ENCODE measurements at places on chromosomes 12 and 14.

GRCh38 chr14:101074196-101075024, 170.9 kb upstream of the RTL1 start:
- DNase-seq, result no peak

DNA sequence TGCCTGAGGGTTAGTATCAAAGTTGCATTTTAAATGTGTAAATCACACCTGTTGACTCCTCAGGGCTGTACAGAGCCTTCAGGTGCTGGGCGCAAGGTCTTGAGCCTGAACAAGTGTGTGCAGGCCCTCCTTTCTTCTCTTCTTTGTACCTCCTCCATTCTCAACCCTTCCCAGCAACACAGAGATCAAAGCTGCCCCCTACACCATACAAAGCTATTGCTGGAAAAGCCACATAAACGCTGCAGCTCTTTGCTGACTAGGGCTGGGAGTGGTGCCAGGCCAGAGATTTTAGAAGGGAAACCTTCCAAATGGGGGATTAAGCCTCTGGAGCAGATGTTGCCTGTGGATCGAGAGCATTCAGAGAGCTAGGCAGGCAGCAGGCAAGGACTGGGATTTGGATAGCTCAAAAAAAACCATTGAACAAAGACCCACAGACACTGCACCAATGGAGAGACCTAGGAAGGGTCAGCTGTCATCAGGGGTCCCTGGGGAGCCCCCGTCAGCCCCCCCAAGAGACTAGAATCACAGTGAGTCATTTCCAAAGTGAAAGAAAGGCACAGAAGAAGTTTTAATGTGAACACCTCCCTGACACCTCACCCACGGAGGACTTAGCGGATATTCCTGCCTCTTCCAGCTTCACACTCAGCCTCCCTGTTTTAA, 18.2 kb upstream of the SUSD6 start:
- DNase-seq, result no peak

DNA sequence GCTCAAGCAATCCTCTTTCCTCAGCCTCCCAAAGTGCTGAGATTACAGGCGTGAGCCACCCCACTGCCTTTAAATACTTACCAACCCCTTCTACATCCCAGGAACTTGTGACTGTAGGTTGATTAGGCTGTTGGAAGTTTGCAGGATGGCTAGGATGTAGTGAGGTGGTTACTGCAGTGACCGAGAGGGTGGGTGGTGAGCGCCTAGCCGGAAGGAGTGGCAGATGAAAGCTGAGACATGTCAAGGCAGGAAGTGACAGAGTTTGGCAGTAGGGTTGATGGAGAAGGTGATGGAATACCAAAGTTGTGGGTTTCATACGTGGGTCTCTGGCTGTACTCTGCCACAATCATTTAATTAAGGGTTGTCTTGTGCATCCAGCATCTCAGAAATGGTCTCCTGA, 13.5 kb downstream of the B4GALNT3 start:
- DNase-seq, result no peak

GRCh38 chr14:44108601-44109000, 398.5 kb downstream of the FSCB start:
- DNase-seq, result no peak

GRCh38 chr14:69424149-69424923, 25.8 kb downstream of the SLC39A9 start:
- no peak for DNase-seq

- no peak for DNase-seq
These were observed 104.0 kb upstream of the FUT8 start for GRCh38 chr14:65308536-65308935.

DNA sequence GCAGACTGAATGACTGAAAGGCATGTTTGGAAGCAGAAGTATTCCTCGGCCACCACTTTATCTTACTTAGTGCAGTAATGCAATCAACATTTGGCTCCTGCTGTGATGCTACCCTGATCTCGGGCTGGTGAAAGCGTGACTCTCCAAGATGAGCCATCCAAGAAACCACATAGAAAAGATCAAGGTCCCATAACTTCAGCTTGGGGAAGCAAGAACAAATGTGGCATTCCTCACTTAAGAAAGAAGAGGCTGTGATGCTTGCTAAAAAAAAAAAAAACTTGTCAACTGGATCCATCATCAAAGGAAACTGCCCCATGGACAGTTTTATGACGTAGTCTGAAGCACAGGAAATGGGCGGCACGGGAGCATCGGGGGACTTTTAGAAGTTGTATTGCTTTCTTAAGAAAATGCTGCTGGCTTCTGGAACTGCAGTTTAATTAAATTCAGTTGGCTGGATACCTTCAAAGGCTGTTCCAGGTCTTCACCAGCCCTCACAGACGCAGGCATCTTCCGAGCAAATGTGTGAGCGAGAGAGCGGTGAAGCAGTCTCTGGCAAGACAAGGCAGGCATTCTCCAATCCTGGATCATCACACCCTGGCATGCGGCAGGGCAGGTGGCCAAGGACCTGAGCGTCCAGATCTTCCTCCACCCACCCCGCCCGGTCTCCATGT, 38.2 kb upstream of the MAP1LC3B2 start:
- no peak for DNase-seq

- DNase-seq, result no peak
These were observed 224.5 kb upstream of the FOXG1 start for GRCh38 chr14:28542040-28542439.

GRCh38 chr12:57151741-57152630, 4.6 kb upstream of the LRP1-AS start:
- no peak for DNase-seq

DNA sequence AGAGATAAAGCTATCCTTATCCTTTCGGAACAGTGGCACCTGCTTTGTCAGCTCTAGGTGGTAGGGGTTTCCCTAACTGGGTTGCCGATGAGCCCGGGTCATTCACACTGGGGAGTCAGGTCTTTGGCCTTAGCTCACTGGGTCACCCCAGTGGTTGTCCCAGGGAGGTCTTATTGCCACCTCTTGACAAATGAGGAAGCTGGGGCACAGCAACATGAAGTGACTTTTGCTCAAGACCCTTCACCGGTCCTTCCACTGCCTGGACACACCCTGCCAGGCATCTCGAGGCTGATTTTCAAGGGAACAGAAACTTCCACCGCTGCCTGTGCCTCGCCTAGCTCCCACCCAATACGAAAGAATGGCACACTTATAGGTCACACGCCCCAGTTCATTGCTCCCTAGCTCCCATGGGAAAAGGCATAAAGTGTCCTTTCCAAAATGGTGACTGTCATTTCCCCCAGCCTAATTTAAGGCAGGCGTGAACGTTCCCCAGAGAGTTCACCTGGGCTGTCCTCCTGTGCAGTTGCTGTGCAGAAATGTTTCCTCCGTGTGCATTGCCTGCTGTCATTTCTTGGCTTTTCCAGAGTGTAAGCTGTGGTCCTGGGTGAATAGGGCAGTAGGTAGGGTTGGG, 156.1 kb upstream of the CCND2 start:
- no peak for DNase-seq

DNA sequence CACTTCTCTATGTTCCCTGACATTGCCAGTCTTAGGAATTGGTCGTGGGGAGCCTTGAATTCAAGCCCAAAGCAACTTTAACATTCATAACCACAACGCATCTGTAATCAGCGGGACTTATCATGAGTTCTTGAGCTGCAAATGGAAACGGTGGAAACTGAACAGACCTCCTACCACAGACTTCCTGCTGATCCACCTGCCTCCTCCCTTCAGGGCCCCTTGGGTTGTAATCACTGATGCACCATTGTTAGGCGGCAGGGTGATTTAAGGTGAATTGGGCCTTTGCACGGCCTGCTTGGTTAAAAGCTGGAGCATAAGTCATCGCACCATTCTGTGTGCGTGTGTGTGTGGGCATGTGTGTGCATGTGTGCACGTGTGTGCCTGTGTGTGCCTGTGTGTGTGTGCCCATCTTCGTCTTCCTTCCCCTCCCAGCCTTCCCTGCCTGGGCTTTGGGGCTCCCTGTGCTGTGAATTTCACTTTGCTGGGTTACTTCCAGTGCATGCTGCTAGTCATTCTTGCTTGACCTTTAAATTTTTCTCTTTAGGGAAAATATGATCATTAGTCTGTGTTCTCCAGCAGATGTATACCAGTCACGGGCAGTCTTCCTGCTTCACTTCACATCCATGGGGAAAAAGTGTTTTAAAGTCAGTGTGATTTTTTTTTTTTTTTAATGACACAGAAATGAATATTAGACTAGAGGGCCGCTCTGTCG, 29.1 kb downstream of the CHST11 start:
- peak; percentile 48 for DNase-seq

GRCh38 chr14:103107941-103108748, 13.6 kb downstream of the EXOC3L4 start:
- DNase-seq, result no peak
